HCEC 1CT (cell line): ENCODE measurements at places on chromosomes 12 and 14.

- DNase-seq = no peak
These were observed 510 bp downstream of the EIF2S1 start for GRCh38 chr14:67360470-67361206.

- DNase-seq = no peak
These were observed 24.3 kb downstream of the VRK1 start for GRCh38 chr14:96821501-96821900.

DNA sequence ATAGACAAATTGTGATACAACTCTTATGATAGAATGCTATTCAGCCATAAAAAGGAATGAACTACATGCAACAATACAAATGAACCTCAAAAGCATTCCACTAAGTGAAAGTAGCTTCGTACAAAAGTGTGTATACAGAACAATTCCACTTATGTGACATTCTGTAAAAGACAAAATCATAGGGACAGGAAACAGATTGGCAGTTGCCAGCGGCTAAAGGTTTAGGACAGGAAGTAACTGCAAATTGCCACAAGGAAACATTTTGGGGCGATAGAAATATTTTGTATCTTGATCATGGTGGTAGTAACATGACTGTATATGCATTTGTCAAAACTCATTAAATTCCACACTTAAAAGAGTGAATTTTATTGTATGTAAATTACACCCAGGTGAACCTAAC lies 113.4 kb downstream of the CAPZA3 start:
- DNase-seq = no peak

DNA sequence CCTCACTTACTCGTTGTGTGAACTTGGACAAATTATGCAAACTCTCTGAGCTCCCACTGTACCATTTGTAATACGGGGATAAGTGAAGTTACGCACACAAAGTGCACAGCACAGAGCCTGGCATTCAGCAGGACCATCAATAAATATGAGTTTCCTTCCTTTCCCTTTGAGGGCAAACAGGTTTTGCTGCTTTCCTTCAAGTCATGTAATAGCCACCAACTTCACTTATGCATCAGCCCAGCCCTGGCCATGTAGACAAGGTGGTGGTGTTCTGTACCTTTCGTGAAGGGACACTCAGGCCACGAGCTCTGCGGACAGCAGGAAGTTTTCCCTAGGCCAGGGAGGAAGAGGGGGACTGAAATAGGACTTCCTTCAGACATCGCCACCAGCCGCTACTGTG lies 272.7 kb downstream of the CACNA1C start:
- DNase-seq = no peak

- peak; percentile 71 for DNase-seq
These were observed 1970.2 kb upstream of the FLRT2 start for GRCh38 chr14:83559721-83560120.

DNA sequence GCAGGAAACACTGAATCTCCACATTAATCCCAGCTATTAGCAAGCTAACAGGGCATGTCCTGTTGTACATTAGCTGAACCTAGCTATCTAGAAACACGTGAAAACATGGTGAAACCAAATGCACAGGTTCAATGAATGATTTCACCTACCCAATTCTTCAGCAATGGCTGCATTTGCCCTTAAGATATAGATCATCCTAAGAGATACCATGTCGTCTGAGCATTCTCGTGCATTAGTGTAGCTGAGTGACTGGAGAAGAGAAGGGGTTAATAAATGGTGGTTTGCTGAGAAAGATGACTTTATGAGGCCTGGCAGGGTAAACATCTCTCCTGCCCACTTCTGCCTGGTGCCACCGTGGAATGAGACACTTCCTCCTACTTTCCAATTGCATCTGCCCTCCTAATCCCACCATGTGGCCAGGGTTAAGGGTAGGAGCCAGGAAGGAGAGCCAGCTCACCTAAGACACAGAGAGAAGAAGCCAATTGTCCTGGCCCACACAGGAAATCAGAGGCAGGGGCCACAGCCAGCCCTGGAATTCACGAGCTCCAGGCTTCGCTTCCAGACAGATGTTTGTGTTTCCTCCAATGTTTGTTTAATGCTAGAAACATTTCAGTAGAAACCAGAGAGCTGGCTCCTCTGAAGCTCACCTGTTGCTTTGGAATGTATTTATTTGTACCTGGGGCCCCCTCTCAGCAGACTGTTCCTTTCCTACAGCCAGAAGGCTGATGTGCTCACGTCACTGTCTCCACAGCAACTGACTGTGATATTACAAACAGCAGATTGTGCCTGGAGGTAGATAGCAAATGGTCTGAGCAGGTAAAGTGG lies 126.0 kb upstream of the PARP11 start:
- DNase-seq = no peak

GRCh38 chr14:72736308-72736707 lies 157.6 kb downstream of the DPF3 start:
- DNase-seq = peak; percentile 6
